ENCODE measurements at places on chromosomes 12 and 14.

GRCh38 chr14:71319666-71320065, 412.4 kb downstream of the PCNX1 start:
- no peak for DNase-seq

DNA sequence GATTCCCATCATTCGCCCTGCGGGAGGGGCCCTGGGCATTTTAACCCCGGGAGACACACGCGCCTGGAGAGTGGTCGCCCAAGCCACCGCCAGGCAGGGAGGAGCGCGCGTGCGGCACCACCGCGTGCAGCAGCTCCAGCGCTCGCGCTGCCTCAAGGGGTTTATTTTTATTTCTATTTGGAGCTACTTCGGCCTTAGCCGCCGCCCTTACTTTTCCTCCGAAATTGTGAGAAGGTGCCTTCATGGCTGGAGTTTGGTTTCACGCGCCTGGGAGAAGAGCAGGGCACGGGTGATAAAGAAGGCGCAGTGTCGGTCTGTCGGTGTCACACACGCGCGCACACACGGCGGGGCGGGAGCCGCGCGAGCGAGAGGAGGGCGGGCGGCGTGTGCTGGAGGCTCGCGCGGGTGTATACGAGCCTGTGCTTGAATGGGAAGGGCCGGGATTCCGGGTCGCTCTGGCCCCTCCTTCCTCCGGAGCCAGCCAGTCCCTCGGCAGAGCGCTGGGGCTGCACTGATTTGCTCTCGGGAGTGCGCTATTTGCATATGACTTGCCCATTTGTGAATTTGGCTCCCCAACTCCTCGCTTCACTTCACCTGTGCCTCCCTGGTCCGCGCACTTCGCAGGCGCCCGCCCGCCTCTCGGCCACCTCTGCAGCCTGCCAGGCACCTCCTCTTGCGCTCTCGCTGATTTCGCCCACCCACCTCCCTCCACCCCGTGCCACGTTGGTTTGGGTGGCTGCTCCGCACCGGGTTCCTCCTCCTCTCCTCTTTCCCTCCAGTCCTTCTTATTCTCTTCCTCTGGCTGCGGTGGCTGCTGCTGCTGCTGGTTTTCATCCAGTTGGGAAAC, 932.3 kb downstream of the DIO2 start:
- no peak for DNase-seq

DNA sequence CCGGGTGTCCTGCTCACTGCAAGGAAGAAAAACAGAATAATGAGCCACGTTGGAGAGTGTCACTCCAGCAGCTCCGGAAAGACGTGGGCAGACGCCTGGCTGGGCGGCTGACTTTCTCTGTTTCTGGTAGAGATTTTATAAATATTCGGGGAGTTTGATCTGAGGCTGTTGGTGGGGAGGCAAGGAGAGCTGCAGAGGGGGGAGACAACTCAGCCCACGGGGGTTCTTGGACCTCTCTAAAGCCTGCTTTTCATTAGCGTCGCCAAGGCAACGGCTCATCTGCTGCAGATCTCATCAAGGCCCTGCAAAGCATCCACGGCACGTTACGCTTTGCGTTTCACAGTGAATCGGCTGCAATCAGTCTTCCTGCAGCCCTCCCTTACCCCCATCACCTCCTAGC, 207.2 kb downstream of the ZFP36L1 start:
- no peak for DNase-seq

- no peak for DNase-seq
Measured at GRCh38 chr12:104930388-104931326, 27.4 kb downstream of the SLC41A2 start.

DNA sequence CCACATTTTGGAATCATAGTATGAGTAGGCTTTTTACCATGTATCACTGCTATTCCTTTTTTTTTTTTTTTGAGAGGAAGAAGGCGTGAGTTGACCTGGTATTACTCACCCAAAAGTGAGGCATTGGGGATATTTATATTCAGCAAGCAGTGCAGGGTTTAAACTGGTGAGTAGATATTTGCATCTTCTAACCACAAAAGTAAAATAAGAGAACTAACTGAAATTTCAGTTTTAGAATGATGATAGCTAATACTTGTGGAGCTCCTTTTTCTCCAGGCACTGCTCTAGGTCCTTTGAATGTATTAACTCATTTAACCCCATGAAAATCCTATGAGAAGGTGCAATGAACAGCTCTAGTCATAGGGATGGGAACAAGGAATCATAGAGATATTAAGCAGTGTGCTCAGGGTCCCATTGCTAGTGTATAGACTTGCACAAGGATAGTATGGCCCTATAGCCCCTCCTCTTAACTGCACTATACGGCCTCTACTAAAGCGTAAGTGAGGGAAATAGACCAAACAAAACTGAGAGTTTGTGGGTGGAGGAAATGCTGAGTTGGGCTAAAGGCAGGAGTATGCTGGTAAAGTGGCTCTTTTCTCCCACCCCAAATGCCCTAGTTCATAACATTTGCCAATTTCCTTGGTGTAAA, 104.3 kb upstream of the MAX start:
- no peak for DNase-seq

DNA sequence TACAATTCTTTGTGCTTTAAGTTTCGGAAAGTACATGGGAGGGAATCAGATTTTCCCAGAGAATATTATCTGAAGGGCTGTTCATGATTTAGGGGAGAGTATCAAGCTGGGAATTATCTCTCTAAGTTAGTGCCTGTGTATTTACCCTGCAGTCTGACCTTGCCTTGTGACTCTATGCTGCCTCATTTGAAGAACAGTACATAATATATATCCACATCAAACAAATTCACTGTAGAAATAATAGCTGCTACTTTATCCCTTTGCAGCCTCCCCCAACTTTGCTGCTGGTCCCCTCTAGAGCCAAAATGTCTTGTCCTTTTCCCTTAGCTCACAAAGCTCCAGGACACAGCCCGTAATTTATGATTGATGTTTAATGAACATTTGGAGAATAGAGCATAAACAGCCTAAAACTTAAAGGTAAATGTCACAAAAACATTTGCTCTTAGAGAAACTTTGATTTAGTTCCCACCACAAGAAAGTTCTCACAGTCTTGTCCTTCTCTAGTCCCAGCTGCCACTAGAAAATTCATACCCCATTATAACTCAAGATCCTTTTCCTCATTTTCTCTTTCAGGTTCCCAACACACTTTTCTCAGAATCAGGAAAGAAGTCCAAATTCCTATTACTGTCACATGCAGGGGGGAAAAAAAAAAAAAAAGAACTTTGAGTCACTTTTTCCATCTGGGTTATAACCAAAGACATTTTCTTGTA, 1009.6 kb downstream of the FLRT2 start:
- no peak for DNase-seq

GRCh38 chr14:94113073-94113472, 2.5 kb downstream of the IFI27 start:
- no peak for DNase-seq

GRCh38 chr14:103910262-103910935, 17.9 kb upstream of the TDRD9 start:
- peak; percentile 56 for DNase-seq

DNA sequence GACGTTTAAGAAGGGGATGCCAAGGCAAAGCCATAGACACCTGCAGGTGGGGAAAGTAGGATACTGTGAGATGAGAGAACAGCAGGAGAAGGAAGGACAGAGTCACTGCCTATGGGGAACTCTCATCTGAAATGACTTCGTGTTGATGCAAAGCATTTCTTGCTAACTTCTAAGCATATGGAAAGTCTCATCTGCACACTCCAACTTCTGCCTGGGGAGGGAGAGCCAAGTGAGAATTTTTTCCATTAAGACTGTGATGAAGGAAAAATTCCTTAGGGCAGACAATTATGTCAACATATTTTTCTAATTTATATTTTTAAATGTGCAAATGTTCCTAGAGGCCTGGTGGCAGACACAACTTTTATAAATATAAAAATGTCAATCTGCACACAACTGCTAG, 115.3 kb downstream of the IPO8 start:
- no peak for DNase-seq

DNA sequence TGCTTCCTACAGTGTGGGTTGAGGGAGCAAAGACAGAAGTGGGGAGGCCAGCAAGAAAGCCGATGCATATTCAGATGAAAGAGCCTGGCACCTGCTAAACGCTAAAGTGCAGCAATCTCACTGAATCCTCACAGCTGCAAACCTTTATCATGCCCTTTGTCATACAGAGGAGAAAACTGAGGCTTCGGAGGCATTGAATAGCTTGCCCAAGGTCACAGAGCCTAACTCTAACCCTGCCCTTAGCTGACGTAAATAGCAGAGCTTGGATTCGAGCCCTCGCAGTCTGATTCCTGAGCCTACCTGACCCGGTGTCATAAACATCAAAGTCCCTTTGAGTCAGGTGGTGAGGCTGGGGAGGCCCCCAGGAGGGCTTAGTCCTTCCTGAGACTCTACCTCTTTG, 54.9 kb downstream of the CMKLR1 start:
- no peak for DNase-seq

- DNase-seq, result no peak
Measured at GRCh38 chr14:96486705-96487104, 15.5 kb upstream of the PAPOLA start.

DNA sequence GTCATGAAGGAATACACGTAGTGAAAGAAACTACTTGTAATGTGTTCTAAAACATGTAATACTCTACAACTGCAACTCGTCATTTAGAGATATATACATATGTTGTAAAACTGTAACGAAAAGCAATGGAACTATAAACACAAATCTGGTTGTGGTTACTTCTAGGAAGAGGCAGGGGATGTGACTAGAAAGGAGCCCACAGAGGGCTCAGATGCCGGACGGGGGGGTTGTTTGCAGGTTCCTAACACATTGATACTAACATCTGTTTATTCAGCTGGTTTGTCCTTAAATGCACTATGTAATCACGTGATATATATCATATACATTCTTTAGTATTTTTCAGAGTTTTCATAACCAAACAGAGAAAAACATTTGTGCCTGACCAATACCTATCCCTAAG, 16.1 kb upstream of the ANHX start:
- DNase-seq, result no peak

- DNase-seq, result no peak
Measured at GRCh38 chr14:94382716-94383596, 5.4 kb downstream of the SERPINA1 start.

- DNase-seq, result no peak
Measured at GRCh38 chr12:12088761-12089160, 18.0 kb downstream of the BCL2L14 start.

GRCh38 chr12:24256684-24257083, 307.2 kb upstream of the SOX5 start:
- DNase-seq, result no peak

- DNase-seq, result no peak
Measured at GRCh38 chr12:119448611-119449131, 114.1 kb downstream of the CCDC60 start.

- no peak for DNase-seq
Measured at GRCh38 chr12:127400221-127400620, 866.7 kb upstream of the TMEM132C start.

DNA sequence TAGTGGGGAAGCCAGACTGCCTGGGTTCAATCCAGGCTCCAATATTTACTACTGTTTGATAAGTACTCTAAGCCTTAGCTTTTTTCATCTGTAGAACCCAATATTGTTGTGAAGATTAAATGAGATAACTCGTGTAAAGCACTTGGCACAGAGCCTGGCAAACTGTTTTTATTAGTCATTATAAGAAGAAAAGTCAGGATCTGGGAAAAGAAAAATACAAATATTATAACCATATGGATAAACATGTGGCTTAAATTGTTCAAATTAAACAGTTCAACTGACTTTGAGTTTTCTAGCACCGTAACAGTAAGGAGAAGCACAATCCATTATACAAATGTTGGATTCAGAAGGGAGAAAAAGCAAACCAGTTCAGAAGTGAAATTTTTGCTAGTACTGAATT, 22.0 kb upstream of the CDK17 start:
- DNase-seq, result no peak

- DNase-seq, result no peak
Measured at GRCh38 chr12:123973552-123974341, 732 bp downstream of the ZNF664 start.

GRCh38 chr12:15563663-15564062, 225.5 kb downstream of the EPS8 start:
- no peak for DNase-seq

GRCh38 chr12:117003883-117004404, 93.2 kb downstream of the FBXW8 start:
- no peak for DNase-seq

DNA sequence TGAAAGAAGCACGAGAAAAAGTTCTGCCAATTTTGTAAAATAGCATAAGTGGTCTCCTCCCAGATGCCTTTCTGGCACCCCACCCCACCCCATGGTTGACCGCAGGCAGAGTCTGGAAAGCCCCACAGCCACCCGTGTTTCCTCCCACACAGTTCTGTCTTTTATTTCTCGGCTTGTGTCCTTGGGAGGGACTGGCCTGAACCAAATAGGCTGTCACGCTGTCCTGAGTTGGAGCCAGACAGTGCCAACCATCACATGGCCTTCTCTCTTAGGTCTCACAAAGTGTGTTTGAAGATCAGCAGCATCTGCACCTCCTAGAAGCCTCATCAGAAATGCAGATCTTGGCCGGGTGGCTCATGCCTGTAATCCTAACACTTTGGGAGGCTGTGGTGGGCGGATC, 10.2 kb upstream of the LTA4H start:
- DNase-seq, result no peak

DNA sequence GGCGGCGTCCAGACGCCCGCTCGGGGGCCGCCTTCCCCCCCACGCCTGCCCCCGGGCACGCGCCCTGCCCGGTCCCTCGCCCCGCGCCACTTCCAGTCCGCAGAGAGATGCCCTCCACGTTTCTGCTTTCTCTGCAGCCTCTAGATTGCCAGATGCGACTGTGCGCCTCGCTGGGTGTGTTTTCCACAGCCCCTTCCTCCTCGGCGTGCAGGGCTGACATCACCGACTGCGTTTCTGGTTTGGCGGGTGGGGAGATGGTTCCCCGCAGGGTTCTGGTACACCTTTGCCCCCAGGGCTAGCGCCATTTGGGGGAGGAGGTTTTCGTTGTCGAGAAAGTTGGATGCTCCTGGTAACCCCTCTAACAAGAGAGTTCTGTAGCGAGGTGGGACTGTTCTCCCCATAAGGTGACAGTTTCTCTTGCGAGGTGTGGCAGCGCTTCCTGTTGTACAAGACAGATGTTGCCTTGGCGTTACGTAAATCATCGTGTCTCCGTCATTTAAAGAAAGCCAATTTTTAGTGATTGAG, 1.5 kb downstream of the CALM1 start:
- no peak for DNase-seq

GRCh38 chr12:107903341-107904061, 129.0 kb downstream of the ASCL4 start:
- DNase-seq, result no peak

DNA sequence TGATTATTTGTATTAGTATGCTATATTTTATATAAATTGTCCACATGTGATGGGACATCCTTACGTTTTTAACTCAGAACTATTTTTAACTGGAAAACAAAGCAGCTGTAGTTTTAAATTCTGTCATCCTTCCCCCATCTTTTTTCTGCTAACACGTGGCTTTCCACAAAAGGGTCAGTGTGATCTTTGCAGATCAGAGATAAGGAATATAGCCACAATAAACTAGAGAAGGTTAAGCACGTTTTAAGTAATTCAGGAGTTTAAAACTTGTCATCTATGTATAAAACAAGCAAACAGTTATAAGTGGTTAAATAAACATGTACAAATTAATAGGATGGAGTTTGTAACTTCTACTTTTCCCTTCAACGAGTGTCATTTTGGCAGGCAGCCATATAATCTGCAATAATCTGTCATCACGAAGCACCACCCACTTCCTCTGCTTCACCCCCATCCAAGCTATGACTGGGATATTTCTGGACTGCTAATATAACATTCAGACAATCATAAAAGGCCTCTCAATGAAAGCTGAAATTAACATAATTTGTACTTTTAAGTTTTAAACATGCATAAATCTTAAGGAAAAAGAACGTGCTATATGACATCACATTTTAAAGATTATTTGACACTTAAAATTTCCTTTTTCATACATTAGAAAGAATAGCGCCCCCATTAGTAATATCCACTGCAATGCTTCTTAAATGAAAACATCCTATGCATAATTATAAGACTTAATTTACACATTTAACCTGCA, 15.3 kb downstream of the TAOK3 start:
- DNase-seq, result no peak

All from NCI-H2029 treated with DMSO at 0.1 percent for 48 hours (cell line).